ENCODE measurements at places on chromosomes 5 and 9.

DNA sequence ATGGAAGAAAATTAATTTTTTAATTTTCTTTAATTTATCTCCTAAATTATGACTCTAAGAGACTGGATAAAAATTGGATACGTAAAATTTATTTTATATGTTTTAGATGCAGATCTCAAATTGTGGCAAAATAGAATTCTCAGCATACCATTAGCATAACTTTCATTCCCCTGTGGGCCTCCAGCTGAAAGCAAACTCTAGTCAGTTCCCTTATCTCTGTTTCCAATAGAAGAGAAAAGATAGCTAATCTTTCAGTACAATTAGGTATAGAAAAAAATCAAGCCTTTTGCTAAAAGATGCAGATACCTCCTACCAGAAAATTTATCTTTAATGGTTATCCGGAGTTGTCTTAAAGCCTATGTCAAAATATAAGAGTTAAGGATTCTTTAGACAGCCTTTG is 1530.6 kb downstream of the EFNA5 start:
- no peak for DNase-seq

- no peak for DNase-seq
Observed at GRCh38 chr9:127293328-127293727, 28.8 kb downstream of the GARNL3 start.

DNA sequence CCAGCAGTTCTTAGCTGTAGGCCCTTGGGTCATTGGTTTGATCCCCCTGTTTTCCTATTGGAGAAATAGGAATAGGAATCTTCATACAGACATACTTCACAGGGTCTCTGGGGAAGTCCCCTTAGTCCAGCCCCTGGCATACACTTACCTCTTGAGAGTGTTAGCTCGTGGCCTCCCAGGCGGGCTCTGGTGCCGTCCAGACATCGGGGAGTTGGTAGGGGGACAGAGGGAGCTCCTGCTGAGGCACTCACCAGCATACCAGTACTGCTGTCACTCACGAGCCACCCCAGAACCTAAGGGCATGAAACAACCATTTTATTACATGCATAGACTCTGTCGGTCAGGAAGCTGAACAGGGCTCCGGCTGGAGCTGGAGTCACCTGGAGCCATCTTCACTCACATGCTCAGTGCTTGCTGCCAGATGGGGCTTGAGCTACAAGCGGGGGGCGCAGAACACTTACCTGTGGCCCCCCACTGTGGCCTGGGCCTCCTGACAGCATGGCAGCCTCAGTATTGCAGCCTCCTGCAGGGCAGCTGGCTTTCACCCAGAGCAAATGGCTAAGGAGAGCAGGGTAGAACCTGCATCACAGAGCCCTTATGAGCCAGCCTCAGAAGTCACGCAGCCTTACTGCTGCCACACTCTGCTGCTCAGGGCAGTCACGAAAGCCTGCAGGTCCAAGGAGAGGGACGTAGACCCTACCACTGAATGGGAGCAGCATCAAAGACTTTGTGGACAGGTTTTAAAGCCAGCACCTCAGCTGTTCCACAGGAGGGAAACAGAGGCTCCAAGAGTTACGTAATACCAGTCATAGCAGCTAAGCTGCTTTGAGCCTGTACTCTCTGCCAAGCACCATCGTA is 58.3 kb upstream of the ANGPTL2 start:
- DNase-seq = no peak

- DNase-seq = no peak
Observed at GRCh38 chr5:149450199-149450598, 71.1 kb upstream of the IL17B start.

DNA sequence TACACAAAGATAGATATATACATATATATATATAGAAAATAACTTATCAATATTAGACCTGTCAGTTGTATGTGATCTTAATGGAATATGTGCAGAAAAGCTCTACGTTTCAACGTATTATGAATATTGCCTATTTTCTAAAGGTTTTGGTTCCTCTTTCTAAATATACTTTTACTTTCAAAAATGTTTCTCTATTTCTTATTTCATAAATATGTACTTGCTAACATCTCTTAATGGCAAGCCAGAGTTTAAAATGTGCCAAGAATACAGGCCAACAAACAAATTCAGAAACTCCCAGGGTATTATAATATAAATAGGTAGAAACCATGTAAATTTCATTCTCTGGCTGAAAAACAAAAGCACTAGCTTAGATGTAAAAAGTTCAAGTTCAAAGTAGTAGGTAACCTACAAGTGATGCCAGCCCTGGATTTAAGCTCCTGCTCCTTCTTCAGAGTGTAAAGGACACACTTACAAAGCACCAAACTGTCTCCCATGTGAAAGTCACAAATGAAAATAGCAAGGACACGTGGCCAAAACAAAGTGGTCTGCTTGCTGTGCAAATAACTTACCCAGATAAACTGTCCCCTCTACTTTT is 685.1 kb upstream of the DMAC1 start:
- DNase-seq = no peak

DNA sequence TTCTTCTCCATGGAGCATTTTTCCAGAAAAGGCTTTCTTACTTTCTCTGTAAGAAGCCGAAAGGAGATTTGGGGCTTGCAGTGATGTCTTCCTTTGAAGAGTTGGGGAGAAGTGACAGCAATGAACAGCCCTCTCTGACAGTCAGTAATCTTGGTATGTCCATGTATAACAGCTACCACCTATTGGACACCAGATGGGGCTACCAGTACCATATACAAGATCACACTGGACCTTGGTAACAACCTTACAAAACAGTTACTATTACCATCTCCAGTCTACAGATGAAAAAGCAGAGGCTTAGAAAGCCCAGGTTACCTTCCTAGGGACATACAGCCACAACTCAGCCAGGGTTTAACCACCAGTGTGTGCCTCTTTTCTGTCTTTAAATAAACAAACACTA is 272.7 kb upstream of the TRPC7 start:
- no peak for DNase-seq

DNA sequence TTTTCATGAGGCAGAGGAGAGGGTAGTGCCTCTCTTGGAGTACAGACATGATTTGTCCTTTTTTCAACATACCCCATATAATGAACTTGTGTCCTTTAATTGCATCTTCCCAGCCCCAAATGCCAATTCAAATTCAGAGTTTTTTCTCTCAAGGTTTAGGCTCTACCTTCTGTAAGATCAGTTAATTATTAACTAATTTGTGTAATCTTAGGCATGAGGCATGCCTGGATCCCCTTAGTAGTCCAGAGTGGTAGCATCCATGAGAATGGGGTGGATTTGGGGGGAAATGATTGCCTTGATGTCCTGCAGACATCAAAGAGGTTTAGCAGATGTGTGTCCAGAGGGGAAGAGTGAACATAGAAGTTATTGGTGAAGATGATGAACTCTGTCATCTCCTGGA is 533.3 kb downstream of the LRRC70 start:
- DNase-seq = no peak

GRCh38 chr5:89421035-89421434 is 538.1 kb upstream of the MEF2C start:
- no peak for DNase-seq

- no peak for DNase-seq
Observed at GRCh38 chr9:35703906-35704672, 14.4 kb upstream of the TPM2 start.

GRCh38 chr5:138725153-138725817 is 27.9 kb upstream of the CTNNA1 start:
- peak; percentile 24 for DNase-seq

DNA sequence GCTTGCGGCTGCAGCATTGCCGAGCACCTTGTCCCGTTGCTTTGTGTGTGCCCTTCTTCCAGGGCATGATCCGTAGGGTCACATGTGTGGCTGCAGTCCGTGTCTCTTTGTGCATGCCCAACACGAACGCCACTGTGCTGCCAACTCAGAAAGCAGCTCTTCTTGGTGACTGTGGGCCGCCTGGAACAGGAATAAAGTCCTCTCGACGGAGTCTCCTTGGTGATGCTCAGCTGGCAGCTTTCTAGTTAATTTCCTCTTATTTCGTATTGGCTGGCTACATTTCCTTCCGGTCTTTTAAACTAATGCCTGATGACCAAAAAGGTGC is 5.8 kb downstream of the EXOC3 start:
- DNase-seq = no peak

- no peak for DNase-seq
Observed at GRCh38 chr5:137191179-137191578, 307.9 kb downstream of the SPOCK1 start.

GRCh38 chr5:111635151-111635902 is 121.7 kb downstream of the NREP start:
- DNase-seq = no peak

- DNase-seq = peak; percentile 39
Observed at GRCh38 chr5:9156282-9156681, 389.6 kb downstream of the SEMA5A start.

DNA sequence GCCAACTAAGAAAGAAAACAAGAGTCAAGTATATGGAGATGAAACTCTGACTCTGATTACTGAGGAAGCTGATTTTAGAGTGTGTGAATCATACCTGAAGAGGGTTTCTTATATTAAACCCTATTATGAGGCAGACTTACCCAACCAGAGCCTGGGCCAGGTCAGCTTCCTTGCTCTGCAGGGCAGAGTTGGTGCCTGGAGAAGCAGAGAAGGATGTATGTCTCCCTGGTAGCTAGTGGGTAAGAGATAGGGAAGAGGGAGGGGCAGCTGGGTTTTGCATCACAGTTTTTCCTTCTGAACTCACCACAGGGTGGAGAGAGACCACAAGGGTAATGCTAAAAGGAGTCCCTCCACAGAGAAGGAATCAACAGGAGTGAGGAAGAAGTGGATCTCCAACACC is 104.1 kb downstream of the CMYA5 start:
- DNase-seq = no peak
